Panc1 (cell line): ENCODE measurements at places on chromosomes 2 and 18. TPM values are rescaled to one million over a fixed set of nuclear protein-coding genes. Genes with fewer than 3 reads are reported as not detected.

Gene GBX2
- 10.2 TPM for total RNA-seq

Gene DLGAP1
- total RNA-seq = 1.8 TPM

Gene CENPA
- 55.0 TPM for total RNA-seq

Gene UCN
- 4.4 TPM for total RNA-seq

Gene COLEC12
- total RNA-seq = 0.03 TPM

Gene C2orf15
- total RNA-seq = 1.5 TPM

Gene MARCHF4
- total RNA-seq = 1.3 TPM

Gene ACVR1C
- total RNA-seq = not detected

Gene DLX2
- 4.4 TPM for total RNA-seq

- H3K27me3 ChIP-seq = no peaks in the 10 kb centered on the region
- no peaks in the 10 kb centered on the region for H3K36me3 ChIP-seq
- no peak overlapping the region for H3K27ac ChIP-seq
Measured at GRCh38 chr18:54218299-54218698, 6.2 kb downstream of the MBD2 start.

GRCh38 chr2:238104226-238104690 is 4.1 kb downstream of the ESPNL start:
- H3K4me3 ChIP-seq = no peak overlapping the region
- no peaks in the 10 kb centered on the region for H3K36me3 ChIP-seq
- H3K27me3 ChIP-seq = no peaks in the 10 kb centered on the region
- no peak overlapping the region for H3K27ac ChIP-seq

DNA sequence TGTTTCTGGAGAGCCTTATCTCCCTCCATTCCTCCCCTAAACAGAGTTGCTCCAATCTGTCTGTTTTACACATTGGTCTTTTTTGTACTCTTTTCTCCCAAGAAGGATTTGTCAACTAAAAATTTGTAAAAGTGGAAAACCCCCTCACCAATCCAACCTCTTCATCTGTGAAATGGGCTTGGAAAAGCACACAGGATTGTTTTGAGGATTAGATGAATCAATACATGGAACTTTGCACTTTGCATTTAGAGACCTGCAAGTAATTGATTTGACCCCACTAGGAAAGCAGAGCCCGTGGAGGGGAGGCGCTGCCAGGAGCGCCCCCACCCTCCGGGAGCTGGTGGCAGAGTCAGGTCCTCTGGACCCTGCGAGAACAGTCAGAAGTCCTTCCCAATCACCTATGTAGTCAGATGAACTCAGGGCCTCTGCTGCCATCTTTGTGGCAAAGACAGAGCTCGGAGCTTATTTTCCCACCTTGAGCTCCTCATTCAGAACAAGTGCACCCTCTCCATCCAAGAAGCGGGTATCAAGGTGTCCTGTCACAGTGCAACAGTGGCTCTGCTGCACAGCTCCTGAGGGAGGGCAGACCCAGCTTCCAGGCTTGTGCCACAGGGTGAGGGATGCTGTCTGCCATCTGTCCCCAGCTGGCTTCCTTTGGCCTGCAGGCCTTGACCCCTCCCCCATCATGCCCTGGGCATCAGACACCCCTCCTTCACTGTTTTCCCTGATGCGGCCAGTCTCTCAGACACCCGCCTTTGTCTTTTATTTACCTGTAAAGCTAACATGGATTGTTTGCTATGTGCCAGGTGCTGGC is 1.7 kb upstream of the TMEM185B start:
- DNase-seq = no peak
- H3K4me3 ChIP-seq = no peak overlapping the region
- H3K27ac ChIP-seq = peak overlapping the region; percentile 89; the same call in 1 of the 2 replicates
- no peaks in the 10 kb centered on the region for H3K27me3 ChIP-seq
- peaks cover 4% of the 10 kb centered on the region; the same call in 1 of the 2 replicates for H3K36me3 ChIP-seq

DNA sequence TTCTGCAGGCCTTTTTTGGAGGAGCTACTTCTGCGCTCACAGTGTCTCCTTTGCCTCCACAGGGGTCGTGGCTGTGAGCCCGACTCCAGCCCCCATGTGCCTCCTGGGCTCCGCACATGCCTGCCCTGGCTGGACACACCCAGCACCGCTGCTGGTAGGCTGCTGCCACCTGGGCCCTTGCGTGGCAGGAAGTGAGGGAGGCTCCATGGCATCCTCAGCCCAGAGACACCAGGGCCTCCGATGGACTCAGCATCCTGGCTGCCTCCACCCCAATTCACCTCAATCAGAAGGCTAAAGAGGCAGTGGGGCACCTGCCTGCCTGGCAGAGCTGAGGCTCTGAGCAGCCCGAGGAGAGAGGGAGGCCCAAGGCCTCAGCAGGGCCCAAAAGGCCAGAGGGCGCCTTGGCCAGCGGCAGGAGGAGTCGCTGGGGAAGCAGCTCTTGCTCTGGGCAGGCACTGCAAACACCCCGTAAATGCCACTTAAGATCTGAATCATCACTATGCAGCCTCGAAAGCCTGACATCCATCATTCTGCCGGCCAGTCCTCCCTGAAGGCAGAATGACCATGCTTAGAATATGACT is 68.3 kb upstream of the OTOS start:
- H3K4me3 ChIP-seq = no peak overlapping the region
- no peak for DNase-seq
- H3K36me3 ChIP-seq = no peaks in the 10 kb centered on the region
- no peak overlapping the region for H3K27ac ChIP-seq

- H3K36me3 ChIP-seq = no peaks in the 10 kb centered on the region; the same call in none of the 2 replicates
- DNase-seq = no peak
- H3K27me3 ChIP-seq = no peaks in the 10 kb centered on the region
Measured at GRCh38 chr2:100397976-100398375, 19.5 kb downstream of the CHST10 start.

DNA sequence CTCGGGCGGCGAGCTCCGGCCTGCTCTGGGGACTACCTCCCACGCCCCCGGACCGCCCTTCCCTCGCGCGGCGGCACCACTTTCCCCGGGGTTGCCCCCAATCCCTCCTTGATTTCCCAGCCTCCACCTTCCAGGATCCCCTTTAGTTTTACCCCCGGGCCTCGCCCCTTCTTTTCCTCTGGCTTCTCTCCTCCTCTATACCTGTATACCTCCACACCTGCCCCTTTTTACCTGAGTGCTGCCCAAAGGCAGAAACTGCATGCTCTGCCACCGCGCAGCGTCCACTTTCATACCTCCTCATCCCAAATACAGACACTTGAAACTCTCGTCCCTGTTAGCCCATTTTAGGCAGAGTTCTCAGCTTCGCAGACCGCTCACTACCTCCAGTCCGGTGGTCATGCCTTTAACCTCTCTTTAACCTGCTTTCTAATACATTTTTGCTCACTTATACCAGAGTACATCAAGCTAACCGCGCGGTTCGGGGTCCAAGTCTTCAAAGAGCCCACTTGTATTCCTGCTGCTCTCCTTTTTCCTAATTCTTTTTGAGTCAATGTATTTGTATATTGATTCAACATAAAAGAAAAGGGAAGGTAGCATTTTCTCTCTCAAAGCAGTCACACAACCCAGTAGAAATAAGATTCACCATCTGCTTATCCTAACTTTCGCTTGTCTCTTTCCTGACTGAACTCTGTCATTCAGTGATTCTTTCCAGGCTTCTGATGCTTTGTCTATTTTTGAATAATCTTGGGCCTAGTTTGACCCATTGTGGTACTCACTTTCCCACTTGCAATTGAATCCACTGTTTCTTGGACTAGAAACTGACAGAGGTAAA is 901 bp downstream of the SPOPL start:
- no peak for DNase-seq
- H3K27ac ChIP-seq = peak overlapping the region; percentile 81
- peak overlapping the region; percentile 88 for H3K4me3 ChIP-seq
- no peaks in the 10 kb centered on the region for H3K27me3 ChIP-seq
- H3K4me1 ChIP-seq = peaks cover 41% of the 10 kb centered on the region
- peaks cover 3% of the 10 kb centered on the region; the same call in 1 of the 2 replicates for H3K36me3 ChIP-seq

DNA sequence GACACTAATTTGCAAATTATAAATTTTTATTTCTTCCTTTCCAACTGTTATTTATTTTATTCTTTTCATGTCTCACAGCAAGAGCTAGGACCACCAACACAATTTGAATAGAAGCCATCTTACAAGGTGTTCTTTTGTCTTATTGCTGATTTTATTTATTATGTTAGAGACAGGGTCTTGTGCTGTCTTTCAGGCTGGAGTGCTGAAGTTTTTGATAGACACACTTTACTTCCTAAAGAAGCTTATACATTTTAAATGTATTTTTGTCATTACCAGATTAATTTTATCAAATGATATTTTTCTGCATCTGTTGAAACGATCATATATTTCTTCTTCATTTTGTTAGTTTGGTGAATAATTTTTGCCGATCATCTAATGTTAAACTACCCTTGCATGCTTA is 130.3 kb upstream of the BCL2L11 start:
- H3K4me1 ChIP-seq = no peaks in the 10 kb centered on the region
- H3K36me3 ChIP-seq = no peaks in the 10 kb centered on the region; the same call in 1 of the 2 replicates
- no peak for DNase-seq
- H3K27ac ChIP-seq = no peak overlapping the region

- no peak for DNase-seq
- H3K27me3 ChIP-seq = peaks cover 5% of the 10 kb centered on the region; the same call in 1 of the 2 replicates
- H3K27ac ChIP-seq = no peak overlapping the region
- no peaks in the 10 kb centered on the region for H3K36me3 ChIP-seq
- H3K4me1 ChIP-seq = no peaks in the 10 kb centered on the region
- no peak overlapping the region for H3K4me3 ChIP-seq
Measured at GRCh38 chr18:74427442-74428112, 29.5 kb downstream of the DIPK1C start.

DNA sequence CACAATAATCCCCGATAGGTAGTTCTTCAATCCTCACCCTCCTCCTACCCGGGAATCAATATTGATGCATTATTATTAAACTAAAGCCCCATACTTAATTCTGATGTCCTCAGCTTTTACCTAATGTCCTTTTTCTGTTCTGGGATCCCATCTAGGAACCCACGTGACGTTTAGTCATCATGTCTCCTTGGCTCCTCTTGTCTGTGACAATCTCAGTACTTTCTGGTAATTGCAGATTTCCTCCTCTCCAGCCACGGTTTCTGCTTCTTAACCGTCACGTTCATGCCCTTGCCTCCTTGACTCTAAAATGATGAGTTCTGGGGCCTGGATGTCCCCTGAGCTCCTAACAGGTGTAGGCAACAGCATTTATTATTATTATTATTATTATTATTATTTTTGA is 2.9 kb upstream of the DGKD start:
- no peaks in the 10 kb centered on the region for H3K27me3 ChIP-seq
- DNase-seq = no peak
- H3K4me3 ChIP-seq = no peak overlapping the region
- H3K4me1 ChIP-seq = peaks cover 57% of the 10 kb centered on the region
- no peaks in the 10 kb centered on the region for H3K36me3 ChIP-seq

DNA sequence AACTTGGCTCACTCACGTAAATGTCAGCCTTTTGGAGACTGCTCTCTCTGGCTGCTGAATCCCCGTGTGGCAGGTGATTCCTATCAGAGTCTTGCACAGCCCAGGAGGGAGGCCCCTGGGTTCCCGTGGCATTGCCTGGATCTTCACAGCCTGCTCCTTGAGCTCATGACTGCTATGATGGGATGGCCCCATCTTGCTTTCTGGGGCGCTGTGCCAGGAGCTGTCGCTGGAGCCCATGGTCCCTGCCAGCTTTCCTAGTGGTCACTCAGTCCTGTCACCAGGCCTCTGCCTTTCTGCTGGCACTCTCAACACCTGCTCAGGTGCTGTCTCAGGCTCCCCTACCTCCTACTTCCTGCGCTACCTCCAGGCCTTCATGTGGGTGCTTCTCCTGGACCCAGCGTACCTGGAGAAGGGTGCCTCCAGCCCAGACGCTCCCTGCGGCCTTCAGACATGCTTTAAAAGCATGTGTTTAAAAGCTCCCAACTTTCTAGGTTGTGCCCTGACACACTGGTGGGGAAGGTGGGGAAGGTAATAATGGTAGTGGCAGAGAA is 110.1 kb downstream of the MCFD2 start:
- H3K4me1 ChIP-seq = no peaks in the 10 kb centered on the region
- H3K27ac ChIP-seq = no peak overlapping the region
- H3K27me3 ChIP-seq = no peaks in the 10 kb centered on the region
- no peaks in the 10 kb centered on the region for H3K36me3 ChIP-seq
- no peak overlapping the region for H3K4me3 ChIP-seq
- no peak for DNase-seq

GRCh38 chr2:182077448-182078142 is 91.9 kb downstream of the PPP1R1C start:
- H3K4me1 ChIP-seq = peaks cover 5% of the 10 kb centered on the region; the same call in 1 of the 2 replicates
- no peaks in the 10 kb centered on the region for H3K27me3 ChIP-seq
- no peak overlapping the region for H3K27ac ChIP-seq
- H3K4me3 ChIP-seq = no peak overlapping the region
- H3K36me3 ChIP-seq = no peaks in the 10 kb centered on the region

- no peaks in the 10 kb centered on the region for H3K27me3 ChIP-seq
- H3K4me3 ChIP-seq = no peak overlapping the region
- H3K27ac ChIP-seq = no peak overlapping the region
- DNase-seq = no peak
Measured at GRCh38 chr18:28718696-28719095, 541.8 kb upstream of the CDH2 start.

- DNase-seq = no peak
- H3K36me3 ChIP-seq = no peaks in the 10 kb centered on the region
- H3K4me1 ChIP-seq = no peaks in the 10 kb centered on the region
- no peak overlapping the region for H3K4me3 ChIP-seq
- no peak overlapping the region for H3K27ac ChIP-seq
Measured at GRCh38 chr2:236811062-236811656, 241.5 kb downstream of the ACKR3 start.

DNA sequence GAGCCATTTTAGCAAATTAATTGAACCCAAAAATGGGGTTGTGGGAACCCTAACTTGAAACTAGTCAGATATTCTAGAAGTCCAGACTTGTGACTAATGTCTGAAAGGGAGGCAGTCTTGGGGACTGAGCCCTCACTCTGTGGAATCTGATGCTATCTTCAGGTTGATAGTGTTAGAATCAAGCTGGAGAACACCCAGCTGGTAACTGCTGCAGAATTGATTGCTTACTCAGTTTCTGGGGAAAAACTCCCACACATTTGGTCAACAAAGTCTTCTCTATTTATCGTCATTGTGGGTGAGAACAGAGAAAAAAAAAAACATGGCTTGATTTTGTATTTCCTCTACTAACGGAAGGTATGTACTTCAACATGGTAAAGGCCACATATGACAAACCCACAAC is 1925.8 kb upstream of the CELF4 start:
- H3K4me1 ChIP-seq = no peaks in the 10 kb centered on the region
- no peaks in the 10 kb centered on the region for H3K36me3 ChIP-seq
- H3K27me3 ChIP-seq = no peaks in the 10 kb centered on the region
- H3K27ac ChIP-seq = no peak overlapping the region
- DNase-seq = no peak

- no peak overlapping the region for H3K4me3 ChIP-seq
- H3K36me3 ChIP-seq = no peaks in the 10 kb centered on the region
- DNase-seq = no peak
- H3K27ac ChIP-seq = no peak overlapping the region
- no peaks in the 10 kb centered on the region for H3K4me1 ChIP-seq
Measured at GRCh38 chr2:43328832-43329231, 102.4 kb upstream of the ZFP36L2 start.

- H3K4me1 ChIP-seq = no peaks in the 10 kb centered on the region
- H3K4me3 ChIP-seq = no peak overlapping the region
- peaks cover 19% of the 10 kb centered on the region for H3K36me3 ChIP-seq
- no peak overlapping the region for H3K27ac ChIP-seq
- no peaks in the 10 kb centered on the region for H3K27me3 ChIP-seq
Measured at GRCh38 chr2:128169497-128169896, 78.5 kb downstream of the UGGT1 start.

- no peak for DNase-seq
- H3K36me3 ChIP-seq = no peaks in the 10 kb centered on the region
- no peaks in the 10 kb centered on the region for H3K4me1 ChIP-seq
- no peak overlapping the region for H3K4me3 ChIP-seq
Measured at GRCh38 chr2:19547321-19547720, 188.9 kb upstream of the OSR1 start.
